ENCODE measurements at places on chromosomes 7 and 10. TPM values are rescaled to one million over a fixed set of nuclear protein-coding genes. Genes with fewer than 3 reads are reported as not detected.
A peak's percentile ranks its signal among the peaks of the same experiment; 100 is the strongest.

- H3K27ac ChIP-seq = no peak overlapping the region
- peaks cover 18% of the 10 kb centered on the region for H3K36me3 ChIP-seq
- H3K27me3 ChIP-seq = no peaks in the 10 kb centered on the region
- no peak for DNase-seq
- no peak overlapping the region for H3K4me3 ChIP-seq
Measured at GRCh38 chr7:140734729-140735128, 38.2 kb downstream of the NDUFB2 start.

The PHTF2 gene
- total RNA-seq = 13.6 TPM

- H3K4me1 ChIP-seq = peaks cover 13% of the 10 kb centered on the region
- no peaks in the 10 kb centered on the region for H3K27me3 ChIP-seq
- H3K36me3 ChIP-seq = no peaks in the 10 kb centered on the region
- DNase-seq = no peak
Measured at GRCh38 chr10:31896968-31897384, 31.7 kb downstream of the ARHGAP12 start.

DNA sequence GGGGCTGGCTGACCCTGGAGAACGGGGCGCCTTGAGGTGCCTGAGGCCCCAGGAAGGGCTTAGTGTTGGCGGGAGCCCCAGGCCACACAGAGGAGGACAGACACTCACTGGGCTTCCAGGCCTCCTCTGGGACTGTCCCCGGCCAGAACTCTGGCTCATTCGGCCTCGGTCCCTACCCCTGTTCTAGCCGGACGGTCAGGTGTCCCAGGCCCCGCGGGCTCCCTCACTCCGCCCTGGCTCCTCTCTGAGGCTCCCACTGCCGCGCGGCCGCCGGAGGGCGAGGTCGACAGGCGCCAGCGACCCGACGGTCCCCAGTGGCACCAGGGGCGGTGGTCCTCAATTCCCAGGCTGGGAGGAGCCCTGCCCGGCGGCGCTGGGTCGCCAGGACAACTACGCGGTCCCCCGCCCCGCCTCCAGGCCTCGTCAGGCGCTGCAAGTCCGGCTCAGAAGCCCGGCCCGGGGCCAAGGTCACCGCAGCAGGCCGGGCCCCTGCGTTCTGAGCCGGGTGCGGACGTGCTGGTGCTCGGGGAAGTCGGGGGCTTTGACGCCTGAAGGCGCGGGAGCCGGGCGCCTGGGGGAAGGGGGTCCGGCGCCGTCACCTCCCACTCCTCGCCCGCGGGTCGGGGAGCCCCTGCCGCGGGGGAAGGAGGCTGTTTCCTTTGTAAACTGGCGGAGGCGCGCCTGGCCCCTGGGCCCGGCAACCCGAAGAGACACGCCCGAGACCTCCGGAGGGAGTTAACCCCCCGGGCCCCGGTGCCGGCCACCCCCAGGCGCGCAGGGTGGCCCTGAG, 1.1 kb upstream of the PWWP2B start:
- DNase-seq = peak; percentile 94
- H3K4me1 ChIP-seq = peaks cover 48% of the 10 kb centered on the region
- H3K4me3 ChIP-seq = peak overlapping the region; percentile 76
- H3K27ac ChIP-seq = peak overlapping the region; percentile 92

DNA sequence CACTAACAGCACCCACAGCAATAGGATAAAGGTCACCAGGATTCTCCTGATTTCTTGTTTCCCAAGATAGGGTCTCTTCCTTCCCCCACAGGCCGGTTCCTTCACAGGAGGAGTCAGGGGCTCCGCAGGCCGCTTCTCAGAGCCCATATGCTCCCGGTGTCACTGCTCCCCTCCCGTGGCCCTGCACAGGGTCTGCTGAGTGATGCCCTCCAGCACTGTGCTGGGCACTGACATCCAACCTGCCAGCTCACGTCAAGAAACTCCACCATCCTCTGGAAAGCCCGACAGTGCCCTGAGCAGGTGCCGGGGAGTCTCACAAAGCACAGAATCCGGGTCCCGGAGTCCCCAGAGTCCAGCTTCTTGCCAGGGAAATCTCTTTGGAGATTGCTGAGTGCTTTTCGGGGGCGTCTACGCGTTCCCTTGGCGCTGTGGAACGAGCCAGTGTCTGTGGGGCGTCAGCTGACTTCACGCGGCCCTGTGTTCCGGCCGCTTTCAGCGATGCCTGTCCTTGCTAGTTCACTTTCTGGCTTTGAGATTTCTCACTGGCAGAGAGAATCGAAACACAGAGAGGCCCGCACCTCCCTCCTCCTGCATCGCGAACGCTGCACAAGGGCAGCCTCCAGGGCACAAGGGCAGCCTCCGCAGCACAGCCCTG, 567.5 kb downstream of the DNAJB6 start:
- no peak overlapping the region for H3K4me3 ChIP-seq
- no peak for DNase-seq
- H3K27ac ChIP-seq = no peak overlapping the region
- no peaks in the 10 kb centered on the region for H3K36me3 ChIP-seq
- no peaks in the 10 kb centered on the region for H3K4me1 ChIP-seq
- no peaks in the 10 kb centered on the region for H3K27me3 ChIP-seq

GRCh38 chr10:114525368-114525949, 121.2 kb upstream of the AFAP1L2 start:
- no peak for DNase-seq
- peak overlapping the region; percentile 49 for H3K27ac ChIP-seq
- H3K4me1 ChIP-seq = peaks cover 18% of the 10 kb centered on the region
- no peaks in the 10 kb centered on the region for H3K36me3 ChIP-seq
- H3K4me3 ChIP-seq = peak overlapping the region; percentile 28

DNA sequence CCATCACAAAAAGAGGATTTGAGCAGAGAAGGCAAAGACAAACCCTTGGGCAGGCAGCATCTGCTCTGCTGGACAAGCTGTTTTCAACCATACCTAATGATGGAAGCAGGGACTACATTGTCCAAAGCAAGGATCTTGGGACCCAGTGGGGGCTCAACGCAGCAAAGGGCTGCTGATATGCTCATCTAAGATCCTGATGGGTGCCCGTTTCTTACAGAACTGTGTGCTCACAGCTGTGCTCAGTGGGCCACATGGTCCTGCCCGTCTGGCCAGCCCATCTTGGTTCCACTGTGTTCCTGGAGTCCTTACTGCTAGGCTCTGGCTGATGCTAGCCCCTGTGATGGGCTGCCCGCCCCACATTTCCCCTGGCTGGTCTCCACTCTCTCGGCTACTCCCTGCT, 36.1 kb downstream of the GPRIN2 start:
- H3K36me3 ChIP-seq = no peaks in the 10 kb centered on the region
- no peaks in the 10 kb centered on the region for H3K27me3 ChIP-seq
- DNase-seq = peak; percentile 20
- no peak overlapping the region for H3K27ac ChIP-seq
- no peak overlapping the region for H3K4me3 ChIP-seq

DNA sequence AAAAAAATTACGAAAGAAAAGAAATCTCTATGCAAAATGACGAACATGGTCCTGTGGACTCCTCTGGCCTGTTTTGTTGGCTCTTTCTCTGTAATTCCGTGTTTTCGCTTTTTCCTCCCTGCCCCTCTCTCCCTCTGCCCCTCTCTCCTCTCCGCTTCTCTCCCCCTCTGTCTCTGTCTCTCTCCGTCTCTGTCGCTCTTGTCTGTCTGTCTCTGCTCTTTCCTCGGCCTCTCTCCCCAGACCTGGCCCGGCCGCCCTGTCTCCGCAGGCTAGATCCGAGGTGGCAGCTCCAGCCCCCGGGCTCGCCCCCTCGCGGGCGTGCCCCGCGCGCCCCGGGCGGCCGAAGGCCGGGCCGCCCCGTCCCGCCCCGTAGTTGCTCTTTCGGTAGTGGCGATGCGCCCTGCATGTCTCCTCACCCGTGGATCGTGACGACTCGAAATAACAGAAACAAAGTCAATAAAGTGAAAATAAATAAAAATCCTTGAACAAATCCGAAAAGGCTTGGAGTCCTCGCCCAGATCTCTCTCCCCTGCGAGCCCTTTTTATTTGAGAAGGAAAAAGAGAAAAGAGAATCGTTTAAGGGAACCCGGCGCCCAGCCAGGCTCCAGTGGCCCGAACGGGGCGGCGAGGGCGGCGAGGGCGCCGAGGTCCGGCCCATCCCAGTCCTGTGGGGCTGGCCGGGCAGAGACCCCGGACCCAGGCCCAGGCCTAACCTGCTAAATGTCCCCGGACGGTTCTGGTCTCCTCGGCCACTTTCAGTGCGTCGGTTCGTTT, 83.5 kb upstream of the SLF2 start:
- DNase-seq = no peak
- H3K4me3 ChIP-seq = no peak overlapping the region
- no peak overlapping the region for H3K27ac ChIP-seq
- peaks cover 37% of the 10 kb centered on the region for H3K4me1 ChIP-seq
- H3K36me3 ChIP-seq = no peaks in the 10 kb centered on the region

GRCh38 chr10:6199131-6199733, 3.5 kb upstream of the PFKFB3 start:
- no peak overlapping the region for H3K27ac ChIP-seq
- no peaks in the 10 kb centered on the region for H3K27me3 ChIP-seq
- H3K4me1 ChIP-seq = peaks cover 54% of the 10 kb centered on the region
- no peaks in the 10 kb centered on the region for H3K36me3 ChIP-seq
- H3K4me3 ChIP-seq = no peak overlapping the region

DNA sequence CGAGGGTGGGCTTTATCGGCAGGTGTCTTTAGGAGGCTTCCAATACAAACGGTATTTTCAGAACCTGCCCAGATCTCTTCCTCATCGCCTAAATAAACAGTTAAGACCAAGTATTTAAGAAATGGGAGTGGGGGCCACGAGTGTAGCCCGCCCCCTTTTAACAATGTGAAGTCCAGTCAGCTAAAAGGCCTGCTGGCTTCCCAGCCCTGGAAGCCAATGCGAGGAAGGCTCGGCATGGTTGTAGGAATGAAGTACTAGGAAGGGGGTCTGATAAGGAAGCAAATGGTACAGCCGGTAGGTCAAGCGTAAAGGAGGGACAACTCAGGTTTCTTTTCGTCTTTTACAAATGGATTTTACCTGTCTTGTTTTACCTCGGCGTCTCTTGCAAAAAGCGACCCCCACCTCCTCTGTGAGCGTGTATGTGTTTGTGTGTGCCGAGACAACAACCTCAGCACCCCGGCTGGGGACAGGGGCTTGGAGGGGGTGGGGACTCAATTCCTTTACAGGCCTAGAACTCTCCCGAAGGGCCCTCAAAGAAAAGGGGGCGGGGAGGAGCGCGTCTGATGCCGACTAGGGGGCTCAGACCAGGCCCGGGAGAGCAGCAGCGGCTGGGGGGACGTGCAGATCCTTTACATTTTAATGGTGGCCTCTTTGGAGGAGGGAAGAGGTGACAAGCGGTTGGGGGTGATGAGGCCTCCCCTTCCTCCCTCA, 147.6 kb downstream of the GPR85 start:
- H3K27me3 ChIP-seq = no peaks in the 10 kb centered on the region
- peaks cover 19% of the 10 kb centered on the region for H3K4me1 ChIP-seq
- H3K36me3 ChIP-seq = no peaks in the 10 kb centered on the region
- no peak for DNase-seq

The CAMK2B gene
- 1.8 TPM for total RNA-seq

GRCh38 chr7:157615101-157615817, 278.5 kb downstream of the DNAJB6 start:
- peaks cover 5% of the 10 kb centered on the region for H3K27me3 ChIP-seq
- H3K4me3 ChIP-seq = no peak overlapping the region
- no peak for DNase-seq

The NUPR2 gene
- total RNA-seq = 9.1 TPM

The POLR2J gene
- total RNA-seq = 22.9 TPM

The GPR85 gene
- total RNA-seq = 1.1 TPM

DNA sequence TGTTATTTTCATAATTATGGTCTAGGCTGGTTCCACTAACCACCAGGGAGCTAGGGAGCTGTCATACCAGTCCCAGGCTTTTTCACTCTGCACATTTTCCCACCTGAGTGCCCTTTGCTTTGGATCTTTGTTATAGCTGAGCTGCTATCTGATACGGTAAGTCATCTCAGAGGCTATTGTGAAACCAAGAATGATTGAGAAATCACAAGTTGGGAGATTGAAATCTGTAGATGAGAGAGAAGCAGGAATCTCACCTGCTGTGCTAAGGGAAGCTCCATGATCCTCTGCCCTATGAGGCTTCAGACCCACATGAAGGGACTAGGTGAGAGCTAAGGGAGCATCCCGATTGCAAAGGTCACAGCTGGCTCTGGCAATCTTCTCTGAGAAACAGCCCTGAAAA, 307.8 kb downstream of the REEP3 start:
- H3K27me3 ChIP-seq = no peaks in the 10 kb centered on the region
- H3K36me3 ChIP-seq = no peaks in the 10 kb centered on the region
- H3K27ac ChIP-seq = no peak overlapping the region
- no peak for DNase-seq
- H3K4me3 ChIP-seq = no peak overlapping the region

The DPCD gene
- 6.7 TPM for total RNA-seq

The TUBB8 gene
- not detected for total RNA-seq

- peaks cover 43% of the 10 kb centered on the region for H3K4me1 ChIP-seq
- H3K36me3 ChIP-seq = peaks cover under 1% of the 10 kb centered on the region
- no peaks in the 10 kb centered on the region for H3K27me3 ChIP-seq
- H3K27ac ChIP-seq = peak within 1 kb of the TSS; percentile 82
- peak within 1 kb of the TSS; percentile 31 for H3K4me3 ChIP-seq
- peak; percentile 65 for DNase-seq
Measured at GRCh38 chr7:101126651-101127459, at the start of gene SERPINE1. Gene SERPINE1, plus strand, starts transcription at chr7:101127104. Its CDS starts 1,290 bp downstream, at chr7:101128394.

Measured in upper lobe of left lung (tissue), 6 donors.